ENCODE measurements at places on chromosomes 11 and 22. TPM values are rescaled to one million over a fixed set of nuclear protein-coding genes. Genes with fewer than 3 reads are reported as not detected.

KCNK4 gene
- not detected for total RNA-seq

ZNF408 gene
- 9.7 TPM for total RNA-seq

DEUP1 gene
- not detected for total RNA-seq

OR4X1 gene
- total RNA-seq, result not detected

NNMT gene
- total RNA-seq, result 1,040 TPM

VPREB1 gene
- total RNA-seq, result not detected

OSM gene
- not detected for total RNA-seq

OR8G5 gene
- not detected for total RNA-seq

OR5AR1 gene
- total RNA-seq, result not detected

CALCB gene
- not detected for total RNA-seq

TMPRSS4 gene
- total RNA-seq, result not detected

F2 gene
- total RNA-seq, result 2.6 TPM

C11orf87 gene
- total RNA-seq, result not detected

OR51E2 gene
- 2.0 TPM for total RNA-seq

ADM2 gene
- total RNA-seq, result not detected

P2RX3 gene
- not detected for total RNA-seq

CDON gene
- total RNA-seq, result 33.0 TPM

PIWIL4 gene
- total RNA-seq, result 4.5 TPM

OR51B4 gene
- not detected for total RNA-seq

CDC42BPG gene
- total RNA-seq, result not detected

DCDC1 gene
- total RNA-seq, result not detected

OR51B5 gene
- not detected for total RNA-seq

GAS2L1 gene
- 99.3 TPM for total RNA-seq

OR10D3 gene
- total RNA-seq, result not detected

MMP12 gene
- total RNA-seq, result not detected

UPK3A gene
- not detected for total RNA-seq

TBX10 gene
- total RNA-seq, result not detected

NPTXR gene
- total RNA-seq, result 46.3 TPM

KRTAP5-1 gene
- not detected for total RNA-seq

TFIP11 gene
- 11.6 TPM for total RNA-seq

GNAZ gene
- total RNA-seq, result 13.7 TPM

PKDREJ gene
- not detected for total RNA-seq

CARD18 gene
- not detected for total RNA-seq

PIH1D2 gene
- total RNA-seq, result not detected

APOBEC3A gene
- total RNA-seq, result not detected

SYT12 gene
- 6.3 TPM for total RNA-seq

CDC42EP2 gene
- 20.6 TPM for total RNA-seq

RAG2 gene
- total RNA-seq, result not detected

TCN1 gene
- not detected for total RNA-seq

TMEM132A gene
- 18.9 TPM for total RNA-seq

PVALB gene
- not detected for total RNA-seq

CSF2RB gene
- 6.0 TPM for total RNA-seq

CLTCL1 gene
- 26.0 TPM for total RNA-seq

NLRP14 gene
- total RNA-seq, result not detected

BTG4 gene
- not detected for total RNA-seq

GLB1L2 gene
- total RNA-seq, result 1.7 TPM

NXPE4 gene
- total RNA-seq, result not detected

ACRV1 gene
- total RNA-seq, result not detected

PDE3B gene
- 5.1 TPM for total RNA-seq

SLC6A5 gene
- total RNA-seq, result not detected

CYP2D6 gene
- 0.53 TPM for total RNA-seq

RASL10A gene
- not detected for total RNA-seq

Measured in ascending aorta (tissue), 2 donors.